ENCODE measurements at places on chromosomes 4 and X.

GRCh38 chr4:113003841-113004240 is 45.6 kb upstream of the ANK2 start:
- no peak for DNase-seq

DNA sequence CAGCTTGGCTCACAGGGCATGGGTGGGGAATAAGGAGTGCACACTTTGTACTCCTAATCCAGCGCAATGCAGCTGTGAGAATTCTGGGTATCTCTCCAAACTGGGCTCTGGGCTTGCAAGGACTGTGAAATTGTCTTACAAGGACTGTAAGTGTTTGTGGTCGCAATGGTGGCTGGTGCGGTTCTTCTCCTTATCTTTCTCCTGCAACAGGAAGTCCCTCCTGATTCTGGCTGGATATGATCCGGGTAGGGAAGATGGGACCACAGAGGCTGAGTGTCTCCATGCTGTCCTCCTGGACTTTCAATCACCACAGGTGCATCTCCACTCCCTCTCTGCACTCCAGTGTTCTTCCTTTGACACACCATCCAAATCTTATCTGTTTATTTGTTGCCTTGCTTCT is 55.7 kb upstream of the GYPE start:
- DNase-seq = no peak

DNA sequence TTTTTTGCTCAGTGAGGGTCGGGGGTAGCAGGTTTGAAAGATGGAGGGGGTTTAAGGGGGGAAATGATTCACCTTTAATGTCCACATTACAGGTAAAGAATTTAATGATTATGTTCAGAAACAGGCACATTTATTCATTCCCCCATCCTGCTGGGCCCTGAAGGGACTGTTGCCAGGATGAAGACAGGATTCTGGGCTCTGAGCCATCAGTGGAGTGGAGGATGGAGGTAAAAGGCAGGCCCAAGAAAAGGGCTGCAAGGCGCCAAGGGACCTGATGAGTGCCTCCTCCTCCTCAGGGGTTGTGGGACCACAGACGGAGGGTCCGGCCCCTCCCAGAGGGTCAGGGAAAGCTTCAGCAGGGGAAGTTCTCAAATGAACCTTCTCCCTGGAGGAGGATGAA is 40.4 kb upstream of the PROM1 start:
- no peak for DNase-seq

- no peak for DNase-seq
These were observed 94.3 kb upstream of the LDB2 start for GRCh38 chr4:16992566-16993225.

DNA sequence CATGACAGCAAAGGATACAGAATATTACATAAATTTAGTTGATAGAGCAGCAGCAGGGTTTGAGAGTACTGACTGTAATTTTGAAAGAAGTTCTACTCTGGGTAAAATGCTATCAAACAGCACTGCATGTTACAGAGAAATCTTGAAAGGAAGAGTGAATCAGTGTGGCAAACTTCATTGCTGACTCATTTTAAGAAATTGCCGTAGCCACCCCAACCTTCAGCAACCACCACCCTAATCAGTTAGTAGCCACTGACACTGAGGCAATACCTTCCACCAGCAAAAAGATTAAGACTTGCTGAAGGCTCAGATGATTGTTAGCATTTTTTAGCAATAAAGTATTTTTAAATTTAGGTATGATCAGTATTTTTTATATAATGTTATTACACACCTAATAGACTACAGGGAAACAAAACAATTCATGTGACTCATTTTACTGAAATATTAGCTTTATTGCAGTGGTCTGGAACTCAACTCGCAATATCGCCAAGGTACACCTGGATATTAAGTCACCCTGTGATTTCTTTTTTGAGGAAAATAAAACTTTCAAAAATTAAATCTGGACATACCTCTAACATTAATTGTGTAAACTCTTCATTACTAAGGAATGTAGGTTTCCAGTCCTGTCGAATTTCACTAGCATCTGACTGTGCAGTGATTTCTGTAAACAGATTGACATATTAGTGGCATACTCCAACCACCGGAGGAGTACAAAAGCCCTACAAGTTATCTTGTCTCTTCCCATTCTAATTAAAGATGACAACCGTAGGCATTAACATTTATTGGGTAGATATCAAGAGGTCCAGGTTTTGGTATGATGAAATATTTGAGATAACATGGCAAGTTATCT is 71.1 kb downstream of the CLOCK start:
- no peak for DNase-seq

DNA sequence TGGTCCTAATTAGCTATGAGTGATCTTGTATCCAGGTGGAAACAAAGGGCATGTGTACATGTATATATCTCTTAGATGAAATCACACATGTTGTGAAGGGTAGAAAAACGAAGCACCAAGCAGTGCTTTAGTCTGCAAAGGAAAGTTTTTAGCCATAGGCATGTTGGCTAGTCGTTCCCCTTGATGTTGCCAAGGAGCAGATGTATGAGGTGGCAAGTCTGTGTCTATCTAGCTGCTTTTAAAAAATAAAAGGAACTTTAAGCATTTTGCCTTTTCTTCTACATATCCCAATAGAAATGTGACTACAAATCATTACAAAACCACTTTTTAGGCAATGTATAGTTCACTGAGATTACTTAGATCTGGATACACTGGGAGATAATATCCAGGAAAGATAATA is 63.1 kb downstream of the NSUN7 start:
- DNase-seq = no peak

DNA sequence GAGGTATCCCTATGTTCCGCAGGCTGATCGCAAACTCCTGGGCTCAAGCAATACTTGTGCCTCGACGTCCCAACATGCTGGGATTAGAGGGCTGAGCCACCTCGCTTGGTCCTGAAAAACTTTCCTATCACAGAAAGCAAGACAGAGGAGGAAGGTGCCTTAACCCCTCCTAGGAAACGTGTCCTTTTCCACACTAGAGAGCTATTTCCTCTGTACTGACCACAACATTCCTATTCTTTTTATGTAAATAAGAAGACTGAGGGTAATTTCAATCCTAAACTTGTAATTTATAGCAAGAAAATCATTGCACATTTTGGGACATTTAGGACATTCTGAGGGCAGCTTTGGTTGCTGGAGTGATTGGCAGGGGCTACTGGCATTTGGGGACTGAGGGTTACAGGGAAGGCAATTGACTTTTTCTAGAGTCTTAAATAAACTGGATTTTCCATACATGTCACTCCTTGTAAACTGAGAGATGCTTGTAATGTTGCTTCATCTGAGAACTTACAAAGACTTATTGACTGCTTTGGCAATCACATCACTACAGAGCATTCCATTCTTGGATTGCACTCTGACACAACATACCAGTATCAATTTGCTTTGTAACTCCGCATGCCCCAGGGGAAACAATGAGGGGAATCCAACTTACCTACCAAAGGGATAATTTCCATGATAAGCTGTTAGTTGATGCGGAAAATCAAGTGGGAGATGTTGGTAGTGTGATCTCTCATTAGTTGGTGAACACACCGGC is 15.6 kb downstream of the XAGE3 start:
- no peak for DNase-seq

GRCh38 chrX:27078371-27078770 is 384.8 kb downstream of the PPP4R3C start:
- no peak for DNase-seq

DNA sequence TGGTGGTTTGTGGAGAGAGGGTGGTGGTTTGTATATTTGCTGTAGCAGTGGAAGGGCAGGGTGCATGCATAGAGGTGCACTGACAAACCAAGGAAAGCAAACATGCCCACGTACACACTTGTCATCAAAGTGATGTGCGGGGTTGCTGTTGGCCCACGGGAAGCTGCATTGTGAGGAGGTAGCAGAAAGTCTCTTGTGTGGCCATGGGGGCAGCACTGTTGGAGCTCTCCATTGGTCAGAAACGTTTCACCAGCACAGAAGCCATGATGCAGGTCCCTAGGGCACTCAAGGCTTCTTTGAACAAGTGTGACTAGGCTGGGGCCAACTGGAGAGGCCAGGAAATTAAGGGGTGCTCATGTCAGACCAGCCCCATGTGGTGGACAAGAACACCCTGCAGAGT is 174.8 kb upstream of the KLF8 start:
- DNase-seq = no peak

GRCh38 chrX:156001001-156001666 is 3.6 kb downstream of the IL9R start:
- no peak for DNase-seq

DNA sequence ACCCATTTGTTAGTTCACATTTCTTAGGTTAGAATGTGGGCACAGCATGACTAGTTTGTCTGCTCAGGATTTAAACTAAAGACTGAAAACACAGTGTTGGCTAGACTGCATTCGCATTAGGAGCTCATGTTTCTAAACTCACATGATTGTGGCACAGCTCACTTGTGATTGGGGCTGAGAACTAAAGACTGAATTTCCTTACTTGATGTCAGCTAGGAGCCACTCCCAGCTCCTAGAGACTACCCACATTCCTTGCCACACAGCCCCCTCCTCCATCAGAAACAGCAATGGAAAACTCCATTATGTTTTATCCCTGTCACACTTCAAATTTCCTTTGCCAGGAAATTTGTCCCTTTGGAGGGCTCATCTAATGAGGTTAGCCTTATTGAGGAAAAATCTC is 170.2 kb upstream of the NUDT6 start:
- DNase-seq = no peak

- DNase-seq = no peak
These were observed 73.9 kb downstream of the BMPR1B start for GRCh38 chr4:94831607-94832006.

- DNase-seq = peak; percentile 32
These were observed 22.1 kb downstream of the LUZP4 start for GRCh38 chrX:115311601-115312001.

DNA sequence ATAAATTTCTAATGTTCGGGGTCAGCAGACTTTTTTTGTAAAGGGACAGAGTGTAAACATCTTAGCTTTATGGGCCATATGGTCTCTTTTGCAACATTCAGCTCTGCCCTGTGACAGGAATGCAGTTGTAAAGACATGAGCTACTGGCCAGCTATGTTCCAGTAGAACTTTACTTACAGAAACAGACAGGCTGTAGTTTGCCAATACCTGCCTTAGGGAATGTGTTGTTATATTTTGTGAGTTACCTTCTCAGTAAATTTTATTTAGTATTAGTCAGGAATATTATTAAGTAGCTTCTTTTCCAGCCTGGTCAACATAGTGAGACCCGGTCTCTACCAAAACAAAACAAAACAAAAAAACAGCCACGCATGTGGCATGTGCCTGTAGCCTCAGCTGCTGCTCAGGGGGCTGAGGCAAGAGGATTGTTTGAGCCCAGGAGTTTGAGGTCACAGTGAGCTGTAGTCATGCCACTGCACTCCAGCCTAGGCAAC is 48.7 kb downstream of the HTT start:
- DNase-seq = no peak

GRCh38 chrX:82292803-82293202 is 1090.9 kb downstream of the SH3BGRL start:
- no peak for DNase-seq

DNA sequence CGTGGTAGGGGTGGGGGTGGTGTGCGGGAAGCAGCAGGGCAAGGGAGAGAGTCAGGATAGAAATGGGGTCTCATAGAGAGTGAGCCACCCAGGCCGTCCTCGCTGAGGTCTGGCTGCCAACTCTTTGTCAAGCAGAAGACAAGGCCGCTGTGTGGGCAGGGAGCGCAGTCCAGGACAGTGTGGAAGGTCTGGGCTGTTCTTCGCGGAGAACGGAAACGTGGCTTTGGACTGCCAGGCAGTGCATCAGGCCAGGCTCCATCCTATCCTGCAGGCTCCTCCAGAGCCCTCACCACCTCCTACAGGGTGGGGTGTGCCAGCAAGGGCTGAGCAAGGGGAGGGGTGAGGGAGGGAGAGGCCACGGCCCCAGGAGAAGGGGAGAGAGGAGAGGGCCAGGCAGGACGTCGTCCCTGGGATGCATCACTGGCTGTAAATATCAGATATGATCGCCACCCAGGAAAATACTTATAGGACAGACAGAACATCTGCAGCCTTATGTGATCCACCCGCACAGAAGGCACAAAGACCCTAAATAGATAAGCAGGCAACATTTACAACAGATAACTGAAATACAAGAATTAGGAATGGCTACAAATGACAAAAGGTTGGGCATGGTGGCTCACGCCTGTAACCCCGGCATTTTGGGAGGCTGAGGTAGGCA is 85.3 kb downstream of the ABLIM2 start:
- DNase-seq = no peak

DNA sequence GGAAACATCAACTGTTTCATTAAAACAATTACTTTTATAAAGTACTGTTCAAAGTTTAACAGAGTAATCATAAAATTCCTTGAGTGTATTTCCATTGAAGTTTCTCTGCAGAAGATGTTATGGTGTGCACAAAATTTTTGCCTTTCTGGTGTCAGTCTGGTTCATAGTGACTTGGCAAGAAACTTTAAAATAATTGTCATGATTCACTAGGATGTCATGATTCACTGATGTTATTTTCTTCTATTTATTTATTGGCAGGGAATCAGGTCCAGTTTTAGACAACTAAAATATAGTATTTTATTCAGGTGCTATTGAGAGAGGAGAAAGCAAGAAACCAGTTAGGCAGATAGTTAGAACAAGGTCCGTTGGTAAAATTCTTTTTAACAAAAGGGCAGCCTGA is 3.8 kb downstream of the UGT2A1 start:
- no peak for DNase-seq

- no peak for DNase-seq
These were observed 1.2 kb downstream of the PROM1 start for GRCh38 chr4:16082426-16083240.

DNA sequence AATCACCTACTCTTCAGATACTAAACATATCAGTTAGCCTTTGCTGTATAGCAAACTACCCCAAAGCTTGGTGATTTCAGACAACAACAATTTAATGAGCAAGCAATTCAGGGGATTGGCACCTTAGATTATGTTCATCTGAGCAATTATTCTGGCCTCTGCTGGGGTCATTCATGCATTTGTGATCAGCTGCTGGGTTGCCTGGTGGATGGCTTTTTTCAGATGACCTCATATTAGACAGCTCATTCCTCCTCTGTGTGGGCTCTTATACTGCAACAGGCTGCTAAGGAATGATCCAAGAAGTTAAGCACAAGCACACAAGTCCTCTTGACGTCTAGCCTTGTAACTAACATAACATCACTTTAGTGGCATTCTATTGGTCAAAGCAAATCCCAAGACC is 153.0 kb upstream of the PPP1R2C start:
- no peak for DNase-seq

- no peak for DNase-seq
These were observed 56.4 kb downstream of the ABCG2 start for GRCh38 chr4:88102026-88102425.

DNA sequence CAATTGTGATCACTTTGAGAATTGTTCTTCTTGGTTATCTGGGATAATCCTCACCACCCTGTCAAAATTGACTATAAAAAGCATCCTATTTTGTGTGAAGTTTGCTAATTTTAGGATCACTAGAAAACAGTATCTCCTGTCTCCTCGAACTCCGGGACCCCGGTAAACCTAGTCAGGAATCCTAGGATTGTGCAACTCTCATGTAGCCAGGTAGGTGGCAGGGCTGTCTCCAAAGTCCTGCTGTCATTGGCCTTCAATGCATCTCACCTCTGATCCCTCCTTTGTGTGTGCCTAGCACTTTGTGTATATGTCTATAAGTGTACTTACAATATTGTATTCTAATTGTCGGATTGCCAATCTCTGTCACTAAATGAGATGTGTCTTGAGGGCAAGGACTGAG is 1564.8 kb downstream of the RPA4 start:
- no peak for DNase-seq

GRCh38 chr4:155530857-155531256 is 135.8 kb upstream of the GUCY1A1 start:
- DNase-seq = no peak

GRCh38 chrX:38989076-38989475 is 187.8 kb downstream of the MID1IP1 start:
- no peak for DNase-seq

All from head of caudate nucleus (tissue), 42 donors.